ENCODE measurements at places on chromosomes 12 and 14.

DNA sequence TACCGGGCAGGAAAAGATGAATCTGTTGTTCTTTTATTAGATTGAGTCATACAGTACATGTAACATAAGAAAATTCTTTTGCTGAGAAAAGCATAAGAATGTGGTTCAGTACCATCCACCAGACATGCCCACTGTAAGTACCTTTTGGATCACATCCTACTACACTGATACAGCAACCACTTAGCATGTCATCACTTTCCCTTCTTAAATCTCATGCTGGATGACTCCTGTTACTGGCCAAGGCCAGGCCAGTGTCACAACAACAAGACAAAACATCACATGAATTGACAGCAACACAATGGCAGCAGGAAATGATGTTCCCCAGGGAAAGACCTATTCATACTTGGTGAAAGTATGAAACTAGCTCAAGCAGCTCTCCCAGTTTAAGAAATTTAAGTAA, 46.4 kb downstream of the STXBP6 start:
- no peak for DNase-seq

GRCh38 chr12:101858361-101858760, 19.0 kb upstream of the DRAM1 start:
- DNase-seq: no peak

DNA sequence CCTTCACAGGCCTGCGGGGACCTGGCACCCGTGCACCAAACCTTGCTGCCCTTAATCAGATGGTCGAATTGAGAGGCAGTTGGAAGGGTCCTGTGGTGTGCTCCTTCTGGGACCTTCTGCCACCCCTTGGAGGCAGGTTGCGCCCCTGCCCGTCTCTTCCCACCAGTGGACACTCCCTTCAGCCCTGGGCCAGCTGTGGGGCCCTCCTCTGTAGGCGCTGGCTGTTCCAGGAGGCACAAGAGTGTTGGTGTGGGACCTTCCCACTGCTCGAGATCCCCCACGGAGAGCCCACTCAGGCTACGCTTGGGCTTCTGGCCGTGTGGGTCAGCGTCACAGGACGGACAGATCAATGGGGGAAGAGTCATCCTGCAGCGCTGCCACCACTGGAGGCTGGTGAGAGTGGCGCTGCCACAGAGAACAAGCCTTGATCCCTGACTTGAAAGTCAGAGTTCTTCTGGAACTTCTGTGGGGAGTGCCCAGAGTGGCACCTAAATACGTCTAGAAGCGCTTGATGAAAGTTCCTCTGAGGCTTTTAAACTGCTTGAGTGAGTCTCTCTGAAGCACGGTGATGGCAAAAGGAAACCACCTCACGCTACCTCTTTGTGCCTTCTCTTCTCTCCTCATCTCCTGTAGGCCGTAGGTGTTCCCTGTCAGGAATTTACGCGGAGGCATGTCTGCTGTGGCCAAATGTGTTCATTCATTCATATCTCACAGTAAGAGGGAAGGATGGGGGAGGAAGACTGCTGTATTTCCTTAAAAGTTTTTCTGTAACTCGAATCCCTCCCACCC, 48.3 kb downstream of the TRAF3 start:
- DNase-seq: no peak

- DNase-seq: no peak
Observed at GRCh38 chr12:86670986-86671385, 414.8 kb upstream of the MGAT4C start.

DNA sequence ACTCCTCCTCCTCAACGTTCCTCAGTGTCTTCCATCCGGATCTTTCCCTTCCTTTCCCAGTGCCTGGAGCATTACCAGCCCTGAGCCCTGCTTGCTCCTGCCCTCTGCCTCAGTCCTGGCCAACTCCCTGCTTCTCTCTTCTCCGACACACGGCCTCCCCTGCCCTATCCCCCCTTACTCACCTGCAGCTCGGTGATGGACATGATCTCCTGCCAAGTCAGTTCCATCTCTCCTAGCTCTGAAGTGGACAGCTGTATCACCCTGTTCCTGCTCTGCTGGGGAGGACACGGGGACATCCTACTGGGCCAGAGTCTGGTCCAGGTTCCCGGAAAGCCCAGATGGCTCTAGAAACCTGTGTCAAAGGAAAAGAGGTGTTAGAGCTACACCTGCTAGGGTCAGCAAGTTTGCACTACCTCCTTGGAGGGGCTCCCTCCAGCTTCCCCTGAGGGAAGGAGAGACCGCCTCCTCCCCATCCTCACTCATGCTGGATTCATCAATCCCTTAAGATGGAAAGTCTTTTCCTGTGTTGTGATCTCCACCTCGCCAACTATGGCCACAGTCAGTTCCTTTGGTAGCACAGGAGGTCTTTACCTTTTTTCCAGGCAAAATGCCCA, 5.8 kb downstream of the NFE2 start:
- no peak for DNase-seq
